ENCODE measurements at places on chromosomes 16 and 17.

- DNase-seq, result no peak
Observed at GRCh38 chr16:70781800-70782199, 19.2 kb downstream of the VAC14 start.

GRCh38 chr17:75491680-75492079, 23.7 kb downstream of the CASKIN2 start:
- no peak for DNase-seq

- peak; percentile 86 for DNase-seq
Observed at GRCh38 chr17:50919321-50920040, 53.3 kb upstream of the TOB1 start.

GRCh38 chr17:61485067-61485775, 33.0 kb downstream of the TBX4 start:
- DNase-seq, result no peak

DNA sequence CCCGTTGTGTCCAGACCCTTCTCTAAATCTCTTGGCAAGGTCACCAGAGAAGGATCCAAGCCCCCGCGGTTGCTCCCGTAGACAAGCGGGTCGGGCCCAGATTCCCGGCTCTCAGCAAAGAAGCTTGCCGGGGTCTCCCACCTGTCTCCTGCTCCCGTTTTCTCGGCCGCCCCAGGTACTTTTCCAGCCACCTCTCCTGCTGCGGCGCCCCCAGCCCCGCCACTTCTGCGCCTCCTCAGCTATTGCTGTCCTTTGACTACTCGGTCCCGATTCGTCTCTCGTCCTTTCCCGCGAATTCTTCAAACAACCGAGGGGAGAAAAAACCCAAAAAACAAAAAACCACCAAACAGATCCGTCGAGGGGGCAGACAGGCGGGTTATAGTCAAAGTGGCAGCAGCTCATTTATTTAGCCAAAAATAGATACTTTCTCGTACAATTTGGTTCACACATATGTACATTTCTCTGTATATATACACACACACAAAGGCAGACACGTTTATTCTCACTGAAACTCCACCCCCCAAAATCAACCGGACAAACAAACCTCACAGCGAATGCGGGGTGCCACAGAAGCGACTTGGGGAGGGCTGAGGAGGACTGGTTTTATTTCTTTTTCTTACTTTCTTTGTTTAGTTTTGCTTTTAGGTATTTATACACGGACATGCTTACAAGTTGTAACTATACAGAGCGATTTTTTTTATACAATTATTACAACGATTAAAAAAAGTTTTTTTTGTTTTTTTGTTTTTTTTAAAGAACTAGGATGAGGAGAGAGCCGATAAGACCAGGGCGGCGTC, 3.5 kb downstream of the IRX3 start:
- DNase-seq, result no peak

- DNase-seq, result no peak
Observed at GRCh38 chr16:22013486-22013885, 5.6 kb downstream of the MOSMO start.

- peak; percentile 33 for DNase-seq
Observed at GRCh38 chr16:17370223-17370707, 100.5 kb downstream of the XYLT1 start.

- no peak for DNase-seq
Observed at GRCh38 chr16:29747947-29748759, 2.4 kb upstream of the C16orf54 start.

GRCh38 chr16:85935974-85936760, 37.2 kb downstream of the IRF8 start:
- DNase-seq, result peak; percentile 85

Data from stimulated activated CD4-positive, alpha-beta T cell treated with anti-CD3 and anti-CD28 coated beads, Interleukin-15, amount 100 ng/mL, for 24 hours (primary cell).